ENCODE measurements at places on chromosomes 5 and 9.
A peak's percentile ranks its signal among the peaks of the same experiment; 100 is the strongest.

GRCh38 chr5:149134778-149135500, 6.4 kb upstream of the ABLIM3 start:
- no peak for DNase-seq

GRCh38 chr5:141382469-141383294, at the start of gene PCDHGA7:
Gene PCDHGA7 (plus strand): TSS chr5:141382742. CDS start chr5:141382900, 158 bp downstream.
- DNase-seq: no peak

DNA sequence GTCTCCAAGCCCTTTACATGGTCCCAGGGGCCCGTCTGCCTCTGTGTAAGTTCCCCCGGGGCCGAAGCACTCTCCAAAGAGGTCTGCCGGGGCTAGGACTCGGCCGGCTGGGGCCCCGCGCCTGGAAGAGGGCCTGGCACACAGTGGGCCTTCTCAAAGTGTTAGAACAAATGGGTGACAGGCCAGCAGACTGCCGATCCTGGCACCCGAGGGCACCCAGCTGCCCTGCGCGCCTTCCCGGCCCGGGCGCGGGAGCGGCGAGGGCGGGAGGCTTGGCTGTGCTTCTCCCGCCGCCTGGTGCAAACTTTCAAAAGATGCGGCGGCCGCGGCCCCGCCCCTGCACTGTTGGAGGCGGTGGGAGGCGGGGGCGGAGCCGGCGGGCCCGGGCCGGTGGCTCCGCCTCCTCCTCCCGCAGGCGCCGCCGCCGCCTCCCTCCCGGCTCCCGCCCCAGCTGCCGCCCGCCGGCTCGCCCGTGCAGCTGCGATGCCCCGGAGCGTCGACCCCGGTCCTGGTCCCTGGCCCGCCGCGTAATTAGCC, at the start of gene NEURL1B:
Gene NEURL1B, plus strand, starts transcription at position 442 of the 537 bp plus-strand sequence. CDS start 144 bp downstream, outside the sequence.
- no peak for DNase-seq

GRCh38 chr5:98309785-98310598, 463.5 kb upstream of the RGMB start:
- DNase-seq: peak; percentile 33

DNA sequence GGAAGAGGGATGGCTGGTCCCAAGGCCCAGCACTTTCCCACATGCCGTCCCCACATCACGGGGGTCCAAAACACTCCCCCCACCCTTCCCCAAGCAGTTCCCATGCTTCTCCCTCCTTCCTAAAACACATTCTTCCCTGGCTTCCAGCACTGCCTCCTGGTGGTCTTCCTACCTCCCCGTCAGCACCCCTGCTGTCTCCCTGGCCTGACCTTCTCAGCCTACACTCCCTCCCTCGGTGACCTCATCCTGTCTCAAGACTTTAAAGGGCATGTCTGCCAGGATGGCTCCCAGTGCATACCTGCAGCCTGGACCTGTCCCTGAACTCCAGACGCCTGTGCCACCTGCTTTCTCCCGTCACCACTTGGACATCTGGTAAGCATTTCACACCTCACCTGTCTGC, 4.3 kb upstream of the NCS1 start:
- no peak for DNase-seq

- no peak for DNase-seq
Measured at GRCh38 chr5:80225934-80226326, 29.9 kb downstream of the SERINC5 start.

Measured in NT2/D1 (cell line).